NCI-H2171 (cell line): ENCODE measurements at places on chromosomes 7 and 10.

- no peak for DNase-seq
Observed at GRCh38 chr10:59593768-59594167, 115.9 kb downstream of the SLC16A9 start.

GRCh38 chr7:43164757-43165156 is 52.3 kb downstream of the HECW1 start:
- DNase-seq = no peak

- DNase-seq = no peak
Observed at GRCh38 chr10:26781797-26782196, 79.0 kb downstream of the ABI1 start.

- DNase-seq = peak; percentile 25
Observed at GRCh38 chr10:32377458-32378259, 30.7 kb upstream of the EPC1 start.

GRCh38 chr10:58733436-58733835 is 220.8 kb downstream of the BICC1 start:
- DNase-seq = no peak

- no peak for DNase-seq
Observed at GRCh38 chr10:131844529-131845084, 56.2 kb upstream of the PPP2R2D start.

DNA sequence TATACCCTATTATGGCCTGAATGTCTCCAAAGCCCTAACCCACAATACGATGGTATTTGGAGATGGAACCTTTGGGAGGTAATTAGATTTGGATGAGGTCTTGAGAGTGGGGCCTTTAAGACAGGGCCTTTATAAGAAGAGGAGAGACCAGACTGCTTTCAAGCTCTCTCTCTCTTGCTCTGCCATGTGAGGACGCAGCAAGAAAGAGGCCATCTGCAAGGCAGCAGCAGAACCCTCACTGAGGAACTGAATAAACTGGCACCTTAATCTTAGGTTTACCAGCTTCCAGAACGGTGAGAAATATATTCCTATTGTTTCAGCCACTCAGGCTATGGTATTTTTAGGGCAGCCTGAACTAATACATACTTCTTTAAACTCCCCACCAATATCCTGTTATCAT is 2.0 kb upstream of the GNAI1 start:
- DNase-seq = no peak

- DNase-seq = peak; percentile 50
Observed at GRCh38 chr10:125159932-125160855, at the start of gene CTBP2. Gene CTBP2, minus strand, starts transcription at chr10:125160563.
